ENCODE measurements at places on chromosomes 16 and 17. TPM values are rescaled to one million over a fixed set of nuclear protein-coding genes. Genes with fewer than 3 reads are reported as not detected.

DNA sequence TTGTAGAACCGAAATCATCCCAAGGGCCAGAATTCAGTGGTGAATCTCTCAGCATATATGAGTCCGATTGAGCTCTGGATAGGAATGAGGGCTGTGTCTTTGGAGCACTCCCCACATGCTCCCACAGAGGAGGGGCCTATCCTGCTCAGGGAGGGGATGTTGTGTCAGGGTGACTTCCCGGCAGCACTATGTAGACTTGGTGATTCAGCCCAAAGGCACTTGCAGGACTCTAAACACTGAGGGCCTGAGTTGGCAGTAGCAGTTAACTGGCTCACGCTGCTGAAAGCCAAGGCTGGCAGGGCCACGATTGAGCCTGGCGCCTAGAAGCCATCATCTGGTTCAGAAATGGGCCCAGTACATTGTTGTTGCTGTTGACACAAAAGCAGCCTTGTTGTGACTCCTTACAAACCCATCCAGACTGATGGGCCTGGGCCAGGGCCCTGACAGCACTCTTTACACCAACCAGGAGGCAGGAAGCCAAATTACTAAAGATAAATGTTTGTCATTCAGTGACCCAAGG is 31.9 kb downstream of the NMT1 start:
- no peaks in the 10 kb centered on the region for H3K27me3 ChIP-seq
- DNase-seq: no peak
- H3K36me3 ChIP-seq: peaks cover 52% of the 10 kb centered on the region
- no peak overlapping the region for H3K27ac ChIP-seq
- no peaks in the 10 kb centered on the region for H3K4me1 ChIP-seq
- no peak overlapping the region for H3K4me3 ChIP-seq

DNA sequence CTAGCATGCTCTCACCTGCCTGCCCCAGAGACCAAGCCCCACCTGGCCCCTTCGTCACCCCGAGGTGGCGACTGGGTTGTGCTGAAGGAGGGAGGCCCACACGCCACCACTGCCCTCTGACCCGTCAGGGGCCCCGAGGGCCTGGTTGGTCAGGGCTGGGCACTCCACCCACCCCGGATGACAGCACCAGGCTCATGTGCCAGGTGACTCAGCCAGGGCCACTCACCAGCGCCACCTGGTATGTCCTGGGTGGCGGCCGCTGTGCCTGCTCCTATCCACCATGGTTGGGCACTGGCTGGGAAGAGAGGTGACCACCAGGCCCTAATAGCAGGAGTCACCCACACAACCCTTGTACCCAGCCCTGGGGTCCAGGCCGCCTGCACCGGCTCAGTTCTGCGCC is 68.9 kb downstream of the JPH3 start:
- H3K27me3 ChIP-seq: no peaks in the 10 kb centered on the region
- H3K4me1 ChIP-seq: no peaks in the 10 kb centered on the region
- no peak for DNase-seq
- H3K27ac ChIP-seq: no peak overlapping the region

DNA sequence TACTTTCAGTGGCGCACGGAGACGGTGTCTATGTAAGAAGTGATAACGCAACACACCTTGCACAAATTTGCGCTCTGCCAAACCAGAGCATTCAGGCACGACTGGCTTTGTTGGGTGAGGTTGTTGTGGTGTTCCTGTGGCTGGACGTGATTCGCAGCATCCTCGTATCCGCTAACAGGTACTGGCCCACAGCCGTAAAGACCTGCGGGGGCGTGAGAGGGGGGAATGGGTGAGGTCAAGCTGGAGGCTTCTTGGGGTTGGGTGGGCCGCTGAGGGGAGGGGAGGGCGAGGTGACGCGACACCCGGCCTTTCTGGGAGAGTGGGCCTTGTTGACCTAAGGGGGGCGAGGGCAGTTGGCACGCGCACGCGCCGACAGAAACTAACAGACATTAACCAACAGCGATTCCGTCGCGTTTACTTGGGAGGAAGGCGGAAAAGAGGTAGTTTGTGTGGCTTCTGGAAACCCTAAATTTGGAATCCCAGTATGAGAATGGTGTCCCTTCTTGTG is 510.9 kb downstream of the KCNJ18 start:
- H3K4me3 ChIP-seq: no peak overlapping the region
- H3K36me3 ChIP-seq: no peaks in the 10 kb centered on the region
- H3K4me1 ChIP-seq: no peaks in the 10 kb centered on the region
- no peak overlapping the region for H3K27ac ChIP-seq
- H3K27me3 ChIP-seq: no peaks in the 10 kb centered on the region

- no peaks in the 10 kb centered on the region for H3K4me1 ChIP-seq
- H3K27me3 ChIP-seq: peaks cover 52% of the 10 kb centered on the region
- H3K36me3 ChIP-seq: no peaks in the 10 kb centered on the region
- no peak for DNase-seq
Observed at GRCh38 chr17:8005357-8005756, 2.9 kb downstream of the GUCY2D start.

Gene MEOX1
- 0.03 TPM for polyA plus RNA-seq

Data from H1 (cell line).